ENCODE measurements at places on chromosomes 2 and 18.

GRCh38 chr2:44087714-44088092, 81.0 kb upstream of the PPM1B start:
- DNase-seq = no peak

DNA sequence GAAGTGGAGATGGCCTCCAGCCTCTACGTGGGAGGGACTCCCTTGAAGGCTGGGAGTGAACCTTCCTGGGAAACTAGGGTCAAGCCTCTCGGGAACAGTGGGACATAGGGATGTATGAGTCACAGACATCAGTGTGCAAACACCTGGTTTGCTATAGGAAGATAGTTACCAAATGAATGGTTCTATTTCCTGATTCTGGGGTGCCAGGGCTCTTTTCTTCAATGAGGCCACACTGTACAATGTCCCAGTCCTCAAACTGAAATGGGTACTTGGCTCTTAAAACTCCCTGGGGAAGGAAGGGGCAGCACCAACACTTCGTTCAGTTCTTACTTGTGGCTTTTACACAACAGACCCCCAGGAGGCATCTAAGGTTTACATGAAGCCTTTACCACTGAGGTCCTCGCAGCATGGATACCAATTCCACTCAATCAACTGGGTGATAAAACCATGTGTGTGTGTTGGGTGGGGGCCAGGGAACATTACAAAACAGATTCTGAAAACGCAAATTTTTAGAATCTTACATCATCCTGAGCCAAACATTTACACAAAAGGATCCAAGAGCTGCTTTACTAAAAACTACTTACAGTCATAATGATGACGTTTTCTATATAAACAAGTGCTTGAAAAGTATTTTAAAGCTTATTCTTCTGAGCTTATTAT, 10.4 kb downstream of the ERFE start:
- no peak for DNase-seq

DNA sequence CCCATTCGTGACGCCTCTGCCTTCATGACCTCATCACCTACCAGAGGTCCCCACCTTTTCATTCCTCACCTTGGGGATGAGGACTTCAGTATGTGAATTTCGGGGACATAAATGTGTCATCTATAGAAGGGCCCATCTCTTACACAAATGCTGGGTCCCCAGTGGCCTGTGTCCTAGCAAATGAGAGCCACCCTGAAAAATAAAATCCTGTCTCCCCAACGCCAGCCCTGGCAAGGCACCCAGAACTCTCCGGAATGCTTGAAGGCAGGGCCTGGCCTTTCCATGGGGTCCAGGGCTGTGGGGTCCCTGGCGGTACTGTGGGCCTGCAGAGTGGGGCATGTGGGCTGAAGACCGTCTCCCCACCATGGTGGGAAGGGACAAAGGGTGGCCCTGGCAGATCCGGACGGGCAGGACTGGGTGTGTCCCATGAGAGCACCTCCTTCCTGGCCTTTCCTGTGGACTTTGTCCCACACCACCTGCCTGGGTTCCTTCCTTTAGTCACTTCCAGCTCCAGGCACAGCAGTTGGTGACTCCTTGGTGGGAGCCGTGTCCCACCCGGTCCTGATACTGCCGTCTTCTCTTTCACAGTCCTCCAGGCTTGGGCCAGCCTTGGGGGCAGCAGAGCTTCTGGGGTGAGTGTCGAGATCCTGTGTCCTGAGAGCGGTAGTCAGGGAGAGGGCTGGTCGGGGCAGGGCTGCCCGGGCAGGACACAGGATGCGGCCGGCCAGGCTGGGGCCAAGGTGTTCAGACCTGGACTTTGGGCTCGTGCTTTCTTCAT, 18.6 kb downstream of the CAPN10 start:
- peak; percentile 79 for DNase-seq

DNA sequence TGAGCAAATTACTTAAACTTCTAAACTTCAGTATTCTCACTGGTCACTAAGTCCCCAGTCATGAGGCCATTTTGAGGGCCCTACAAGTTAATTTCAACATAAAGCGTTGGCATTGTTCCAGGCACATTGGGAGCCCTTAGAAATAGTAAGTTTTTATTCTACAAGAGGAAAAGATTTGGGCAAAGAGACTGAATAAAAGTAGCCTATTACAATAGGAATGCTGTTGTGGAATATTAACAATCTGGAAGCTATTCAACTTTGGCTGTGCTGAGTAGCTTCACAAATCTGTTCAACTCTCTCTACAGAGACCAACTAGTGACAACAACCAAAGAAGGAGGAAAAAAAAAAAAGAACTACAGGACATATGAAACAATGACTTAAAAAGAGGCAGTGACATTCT, 1287.5 kb upstream of the NXPH2 start:
- no peak for DNase-seq

- no peak for DNase-seq
Measured at GRCh38 chr2:164600763-164601162, 20.5 kb downstream of the GRB14 start.
